ENCODE measurements at places on chromosomes 3 and 15.

GRCh38 chr3:41482134-41482533 lies 282.8 kb downstream of the CTNNB1 start:
- DNase-seq: no peak

- no peak for DNase-seq
These were observed 40.5 kb downstream of the TRAT1 start for GRCh38 chr3:108862865-108863798.

GRCh38 chr15:31082771-31083369 lies 18.7 kb downstream of the TRPM1 start:
- DNase-seq: no peak

DNA sequence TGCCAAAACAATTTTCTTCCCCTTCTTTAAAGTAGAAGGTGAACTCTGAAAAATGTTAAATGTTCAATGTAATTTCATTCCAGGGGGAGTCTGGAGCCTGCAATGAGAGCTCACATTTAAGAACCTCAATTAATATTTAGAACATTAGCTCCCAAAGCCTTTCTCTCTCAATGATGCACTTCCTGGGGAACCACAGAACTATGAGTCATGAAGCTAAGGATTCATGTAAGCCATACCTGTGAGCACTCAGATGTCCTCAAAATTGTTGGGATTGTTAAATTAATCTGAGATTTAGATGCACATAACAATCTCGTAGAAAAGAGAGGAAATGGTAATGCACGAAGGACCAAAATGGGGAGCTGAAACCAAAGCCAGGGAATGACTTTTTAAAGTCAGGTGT lies 244.2 kb upstream of the LRIG1 start:
- no peak for DNase-seq
